Cerebellum (tissue), 4 donors: ENCODE measurements at places on chromosomes 5 and 9. TPM values are rescaled to one million over a fixed set of nuclear protein-coding genes. Genes with fewer than 3 reads are reported as not detected.

Gene EHMT1
- total RNA-seq: 70.7 TPM

- DNase-seq: no peak
Measured at GRCh38 chr5:152063004-152063403, 138.4 kb upstream of the GLRA1 start.

GRCh38 chr9:82645600-82645999, 417.3 kb downstream of the RASEF start:
- no peak for DNase-seq

- no peak for DNase-seq
Measured at GRCh38 chr5:115949096-115949495, 13.2 kb upstream of the LVRN start.

Gene TYRP1
- 4.0 TPM for total RNA-seq

Gene EGFL7
- total RNA-seq: 11.6 TPM

GRCh38 chr9:4119778-4120554, 179.9 kb downstream of the GLIS3 start:
- DNase-seq: no peak

Gene ARRDC3
- 202 TPM for total RNA-seq

DNA sequence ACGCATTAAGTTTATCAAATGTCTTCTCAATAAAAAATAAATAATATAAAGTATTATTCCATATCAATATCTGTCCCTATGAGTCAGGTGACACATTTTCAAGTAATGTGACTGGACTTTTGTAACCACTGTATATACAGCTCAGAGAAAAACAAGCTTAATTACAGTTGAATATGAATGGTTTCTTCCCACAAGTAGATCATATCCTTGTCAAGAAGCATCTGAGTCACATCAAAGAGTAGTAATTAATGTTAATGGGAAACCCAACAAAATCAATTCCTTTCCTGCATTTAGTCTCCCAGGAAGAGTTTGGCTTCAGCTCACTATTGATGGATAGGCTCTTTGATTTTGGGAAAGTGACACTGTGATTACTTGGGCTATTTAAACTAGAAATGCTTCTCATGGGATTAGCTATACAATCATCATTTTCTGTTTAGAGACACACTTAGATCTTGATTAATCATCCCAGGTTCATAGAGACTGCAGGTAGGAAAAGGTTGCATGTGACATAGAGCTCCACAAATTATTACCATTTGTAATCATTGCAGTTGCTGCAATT, 292.9 kb downstream of the GABRG2 start:
- no peak for DNase-seq

- no peak for DNase-seq
Measured at GRCh38 chr5:149803641-149804468, 73.7 kb downstream of the PPARGC1B start.

DNA sequence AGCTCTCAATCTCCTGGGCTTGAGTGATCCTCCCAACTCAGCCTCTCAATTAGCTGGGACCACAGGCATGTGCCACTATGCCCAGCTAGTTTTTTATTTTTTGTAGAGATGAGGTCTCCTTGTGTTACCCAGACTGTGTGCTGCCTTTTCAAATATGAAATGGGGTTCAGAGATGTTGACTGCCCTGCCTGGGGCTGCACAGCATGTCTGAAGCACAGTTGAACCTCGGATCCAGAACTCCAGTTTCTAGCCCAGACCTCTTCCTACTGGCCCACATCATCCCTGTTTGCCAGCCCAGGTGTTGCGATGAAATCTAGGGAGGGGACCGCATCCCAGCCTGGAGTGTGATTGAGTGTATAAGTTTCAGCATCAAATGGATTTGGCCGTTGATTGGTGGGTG, 69.4 kb downstream of the HMCN2 start:
- no peak for DNase-seq

Gene BAAT
- not detected for total RNA-seq

DNA sequence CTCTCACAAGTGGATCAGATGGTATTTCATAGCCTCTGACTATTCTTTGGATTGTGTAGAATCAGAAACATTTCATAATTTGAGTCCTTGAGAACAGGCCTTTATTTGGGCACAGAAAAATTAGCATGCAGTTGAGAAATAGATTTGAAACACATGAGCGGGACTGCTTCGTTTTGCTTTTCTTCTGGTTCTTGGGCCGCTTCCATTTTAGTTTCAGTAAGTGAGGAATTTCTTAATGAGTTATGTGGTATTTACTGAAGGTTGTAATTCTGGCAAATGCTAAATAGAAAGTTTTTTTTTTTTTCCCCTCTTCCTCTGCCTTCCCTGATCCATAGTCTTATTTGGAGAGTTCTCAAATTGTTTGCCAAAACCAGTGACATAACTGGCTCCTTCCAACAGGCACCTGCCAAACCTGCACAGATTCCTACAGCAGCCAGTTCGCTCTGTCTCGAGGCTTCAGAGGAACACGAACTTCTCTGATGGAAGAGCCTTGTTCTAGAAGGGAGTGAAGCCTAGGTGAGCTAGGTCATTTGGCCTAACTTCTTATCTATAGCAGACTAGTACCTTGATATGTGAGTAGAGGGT, 71.2 kb upstream of the SLC28A3 start:
- no peak for DNase-seq

Gene NLN
- total RNA-seq: 51.1 TPM

Gene URM1
- 13.3 TPM for total RNA-seq

DNA sequence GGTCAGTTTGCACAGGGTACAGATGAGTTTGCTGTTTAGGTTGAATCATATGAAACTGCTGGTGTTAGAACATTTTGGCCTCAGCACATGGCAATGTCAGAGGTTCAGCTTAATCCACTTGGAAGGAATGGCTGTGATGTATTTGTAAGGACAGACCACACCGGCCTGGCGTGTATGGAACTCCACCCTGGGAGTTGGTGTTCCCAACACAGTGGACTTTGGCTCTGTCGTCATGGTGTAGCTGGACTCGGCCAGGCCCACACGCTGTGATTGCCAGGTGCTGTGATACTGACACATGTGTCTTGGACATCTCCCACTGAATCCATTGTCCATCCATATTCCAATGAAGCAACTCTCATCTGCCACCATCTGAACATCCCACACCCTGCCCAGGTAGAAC, 90.3 kb downstream of the ZNF618 start:
- no peak for DNase-seq

DNA sequence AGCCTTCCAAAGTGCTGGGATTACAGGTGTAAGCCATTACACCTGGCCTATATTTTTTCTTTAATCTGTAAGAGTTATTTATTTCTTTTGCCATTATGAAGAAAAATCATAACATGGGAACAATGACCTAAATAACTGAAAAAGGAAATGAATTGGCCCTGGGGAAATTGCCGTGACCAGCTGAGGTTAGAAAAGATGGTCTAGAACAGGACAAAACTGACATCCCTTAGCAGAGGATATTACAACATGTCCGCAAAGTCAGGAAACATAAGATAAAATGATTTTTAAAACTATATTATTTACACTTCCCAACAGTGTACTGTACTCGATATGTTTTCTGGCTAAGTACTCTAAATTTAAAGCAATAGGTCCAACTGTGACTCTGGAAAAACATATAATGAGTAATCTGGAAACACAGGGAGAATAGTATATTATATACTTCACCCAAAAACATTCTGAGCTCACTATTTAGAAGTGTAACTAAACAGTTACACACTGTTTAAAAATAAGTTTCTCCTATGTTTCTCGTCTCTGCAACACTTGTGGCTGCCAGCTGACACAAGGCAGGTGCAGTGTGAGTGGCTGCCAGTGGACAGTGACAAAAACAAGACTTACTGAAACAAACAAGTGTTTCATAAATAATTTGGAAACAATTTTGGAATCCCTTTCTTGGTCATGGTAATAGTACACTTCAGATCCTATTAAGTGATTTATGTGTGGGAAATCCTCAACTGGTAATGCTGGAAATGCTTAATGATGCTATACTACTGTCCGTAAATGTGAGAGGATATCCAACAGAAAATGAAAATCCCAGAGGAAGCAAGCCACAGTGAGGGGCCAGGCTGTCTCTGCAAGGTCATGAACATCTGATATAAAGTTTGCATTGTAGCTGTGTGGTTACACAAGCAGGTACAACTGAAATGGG, 69.1 kb downstream of the C9orf85 start:
- no peak for DNase-seq

DNA sequence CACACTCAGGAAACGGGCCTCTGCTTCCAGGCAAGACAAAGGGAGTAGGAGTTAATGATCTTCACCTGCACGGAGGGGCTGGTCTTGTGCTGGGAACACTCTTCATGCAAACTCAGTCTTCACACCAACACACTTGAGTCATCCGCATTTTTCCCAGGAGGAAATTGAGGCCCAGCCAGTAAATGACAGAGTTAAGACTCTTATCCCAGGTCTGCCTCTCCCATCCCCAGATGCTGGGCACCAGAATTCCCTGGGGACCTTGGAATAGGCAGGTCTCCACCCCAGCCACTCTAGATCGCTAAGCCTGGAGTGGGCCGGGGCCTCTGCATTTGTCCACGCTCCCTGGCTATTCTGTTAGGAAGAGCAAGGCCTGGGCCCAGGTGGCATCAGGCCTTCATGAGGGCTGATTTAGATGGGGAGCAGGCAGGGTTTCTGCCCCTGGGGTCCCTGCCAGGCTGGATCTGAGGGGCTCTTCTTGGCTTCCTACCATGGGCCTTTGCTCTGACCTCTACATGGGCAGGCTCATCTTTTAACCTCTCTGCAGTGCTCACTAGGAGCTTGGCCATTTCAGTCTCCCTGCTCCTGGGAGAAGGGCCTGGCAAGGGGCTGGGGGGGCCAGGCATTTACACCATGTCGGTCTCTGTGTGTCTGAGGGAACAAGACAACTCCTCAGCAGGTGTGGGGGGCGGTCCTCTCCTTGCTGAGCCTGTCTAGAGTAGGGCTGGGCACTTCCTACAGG, 77.3 kb downstream of the AMBP start:
- no peak for DNase-seq

Gene GABBR2
- 45.3 TPM for total RNA-seq

DNA sequence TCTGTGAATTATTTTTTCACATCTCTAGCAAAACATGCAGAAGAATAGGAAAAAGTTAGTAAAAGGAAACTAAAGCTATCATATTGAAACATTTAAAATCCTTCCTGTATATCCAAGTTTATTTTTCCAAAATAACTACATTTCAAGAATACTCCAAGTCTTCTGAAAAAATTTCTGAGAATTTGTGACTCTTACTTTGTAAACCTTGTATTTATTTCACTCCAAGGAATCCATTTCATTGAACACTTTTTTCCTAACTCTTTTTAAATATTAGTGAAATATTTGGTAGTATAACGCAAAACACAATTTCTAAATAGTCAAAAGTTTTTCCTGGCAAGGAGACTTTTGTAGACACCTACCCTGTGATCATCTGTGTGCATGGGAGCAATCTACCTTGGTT, 19.3 kb downstream of the ECM2 start:
- DNase-seq: no peak

DNA sequence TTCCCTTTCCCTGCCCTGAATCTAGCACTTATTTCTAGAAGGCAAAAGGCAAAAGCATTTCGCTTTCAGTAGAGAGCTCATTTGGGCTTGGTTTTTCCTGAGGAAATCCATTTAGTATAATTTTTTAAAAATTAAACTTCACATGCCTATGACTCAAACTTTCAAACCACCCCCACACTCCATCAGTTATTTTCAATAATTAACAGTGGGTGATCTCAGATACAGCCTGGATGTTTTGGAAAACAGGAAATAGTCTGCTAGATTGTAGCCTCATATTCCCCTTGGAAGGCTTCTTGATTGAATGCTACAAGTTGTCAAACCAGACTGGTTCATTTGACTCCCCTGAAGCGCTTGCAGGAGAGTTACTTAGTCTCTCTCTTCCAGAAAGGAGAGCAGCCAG, 40.6 kb downstream of the SEMA5A start:
- no peak for DNase-seq

- DNase-seq: no peak
Measured at GRCh38 chr9:77980622-77981021, 51.0 kb downstream of the GNAQ start.

DNA sequence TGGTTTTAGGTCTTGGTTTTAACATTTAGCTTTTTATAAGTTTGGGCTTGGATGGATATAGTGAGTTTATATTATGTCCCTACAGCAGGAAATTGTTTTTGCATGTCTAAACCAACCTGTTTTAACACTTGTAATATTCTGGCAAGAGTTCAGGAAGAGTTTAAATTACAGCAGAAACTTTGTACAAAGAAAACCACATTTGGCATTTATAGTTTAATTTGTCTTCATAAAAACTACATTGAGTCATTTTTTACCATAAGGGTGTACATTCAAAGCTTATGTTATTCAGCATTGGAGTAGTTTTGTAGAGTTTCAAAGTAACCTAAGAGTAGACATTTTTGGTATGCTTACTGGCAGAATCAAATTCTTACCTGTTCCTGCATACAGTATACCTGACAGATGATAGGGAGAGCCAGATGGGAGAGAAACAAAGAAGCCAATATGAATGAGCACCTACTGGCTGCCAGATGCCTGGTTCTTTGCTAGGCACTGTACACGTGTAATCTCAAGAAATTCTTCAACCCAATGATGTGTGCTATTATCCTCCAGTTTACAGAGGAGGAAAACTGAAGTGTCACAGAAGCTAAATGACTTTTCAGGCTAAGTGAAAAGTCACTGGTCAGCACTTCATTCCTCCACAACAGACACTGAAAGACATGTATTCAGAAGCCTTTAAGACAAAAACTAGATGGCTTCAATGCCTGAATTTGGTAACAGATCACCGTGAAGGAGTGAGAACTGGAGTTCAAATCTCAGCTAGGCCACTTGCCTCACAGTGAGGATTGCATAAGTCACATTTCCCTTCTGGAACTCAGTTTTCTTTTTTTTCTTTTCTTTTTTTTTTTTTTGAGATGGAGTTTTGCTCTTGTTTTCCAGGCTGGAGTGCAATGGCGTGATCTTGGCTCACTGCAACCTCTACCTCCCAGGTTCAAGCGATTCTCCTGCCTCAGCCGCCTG, 25.9 kb upstream of the ECM2 start:
- DNase-seq: no peak

Gene SPAAR
- 1.1 TPM for total RNA-seq

GRCh38 chr9:123834218-123834888, 95.6 kb downstream of the DENND1A start:
- no peak for DNase-seq

DNA sequence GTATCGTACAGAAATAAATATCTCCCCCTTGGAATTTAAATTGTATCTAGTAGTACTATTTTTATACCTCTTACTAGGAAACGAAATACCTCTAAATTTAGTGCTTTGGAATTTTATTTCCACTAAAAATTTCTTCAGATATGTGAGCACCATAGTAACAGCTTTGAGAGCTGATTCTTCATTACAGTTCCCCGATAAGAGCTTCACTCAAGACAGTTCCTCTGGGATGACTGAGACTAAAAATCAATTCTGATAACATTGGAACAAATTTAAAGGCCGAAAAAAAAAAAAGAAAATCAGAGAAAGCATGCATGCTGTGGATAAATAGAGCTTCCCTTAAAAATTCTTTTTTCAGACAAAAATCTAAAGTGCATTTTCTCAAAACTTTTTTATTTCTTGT, 68.5 kb upstream of the MEF2C start:
- DNase-seq: no peak
